ENCODE measurements at places on chromosomes 16 and 17.

DNA sequence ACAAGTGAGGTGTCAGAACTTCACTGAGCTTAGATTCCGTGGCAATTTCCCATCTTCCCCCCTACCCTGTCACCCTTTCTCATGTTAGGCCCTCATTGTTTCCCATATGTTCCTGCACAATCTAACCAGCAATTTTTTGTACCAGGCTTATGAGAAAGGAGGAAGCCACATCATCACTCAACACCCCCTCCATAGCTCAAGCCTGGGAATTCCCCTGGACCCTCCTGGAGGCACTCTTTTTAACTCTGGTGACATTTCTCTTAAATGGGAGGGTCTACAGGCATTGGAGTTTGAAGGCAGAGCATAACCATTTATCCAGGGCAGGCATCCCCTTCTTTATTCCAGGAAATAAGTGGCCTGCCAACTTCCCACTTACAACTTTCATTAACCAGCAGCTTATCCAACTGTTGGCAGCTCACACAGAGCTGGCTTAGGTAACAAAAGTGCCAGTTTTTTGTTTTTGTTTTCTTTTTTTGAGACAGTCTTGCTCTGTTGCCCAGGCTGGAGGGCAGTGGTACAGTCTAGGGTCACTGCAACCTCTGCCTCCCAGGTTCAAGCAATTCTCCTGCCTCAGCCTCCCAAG lies 10.4 kb upstream of the GLG1 start:
- no peak for DNase-seq

DNA sequence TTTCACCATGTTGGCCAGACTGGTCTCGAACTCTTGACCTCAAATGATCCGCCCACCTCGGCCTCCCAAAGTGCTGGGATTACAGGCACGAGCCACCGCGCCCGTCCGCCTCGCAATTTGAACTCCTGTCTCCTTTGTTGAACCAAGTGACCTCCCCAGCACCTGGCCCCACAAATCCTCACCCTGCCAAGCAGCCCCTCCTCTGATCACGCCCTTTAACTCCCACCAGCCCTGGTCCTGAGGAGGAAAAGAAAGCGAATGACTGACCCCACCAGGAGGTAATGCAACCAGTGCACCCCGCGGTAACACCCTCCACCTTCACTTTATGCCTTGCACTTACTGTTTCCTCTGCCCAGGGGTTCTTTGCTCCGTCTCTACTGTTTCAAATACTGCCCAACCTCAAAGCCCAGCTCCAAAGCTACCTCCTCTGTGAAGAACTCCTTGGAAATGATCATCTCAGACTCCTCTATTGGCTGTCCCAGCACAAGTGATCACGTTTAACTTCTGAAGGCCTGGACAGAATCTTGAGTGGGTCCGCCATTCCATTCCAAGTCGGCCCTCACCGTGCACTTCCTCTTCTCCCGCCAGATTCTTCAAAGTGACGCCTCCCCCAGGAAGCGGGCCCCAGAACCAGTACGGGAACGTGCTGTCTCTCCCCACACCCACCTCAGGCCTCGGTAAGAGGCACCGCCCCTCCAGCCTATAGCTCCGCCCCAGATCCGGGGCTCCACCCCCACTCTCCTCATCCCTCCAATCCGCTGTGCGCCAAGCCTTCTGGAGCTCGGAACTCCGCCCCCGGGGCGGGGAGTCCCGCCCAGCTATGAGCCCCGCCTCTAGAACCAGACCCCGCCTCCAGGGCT lies 4.4 kb downstream of the CD19 start:
- peak; percentile 66 for DNase-seq

DNA sequence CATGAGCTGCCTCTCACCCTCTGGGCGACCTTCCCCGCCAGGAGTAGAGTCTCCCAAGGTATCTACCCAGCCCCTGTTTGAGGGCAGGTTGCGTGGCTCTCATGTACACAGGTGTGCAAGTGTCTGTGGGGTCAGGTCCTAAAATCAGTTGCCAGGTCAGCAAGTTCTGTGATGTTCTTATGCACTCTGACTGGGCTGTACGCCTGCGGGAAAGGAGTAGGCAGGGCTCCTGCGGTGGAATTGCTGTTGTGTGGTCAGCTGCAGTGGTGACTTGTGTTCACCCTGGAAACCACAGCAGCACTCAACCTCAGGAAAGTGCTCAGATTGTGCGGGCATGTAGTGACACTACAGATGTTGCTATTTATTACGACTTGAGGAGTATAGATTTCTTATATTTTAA lies 19.4 kb downstream of the NARF start:
- DNase-seq: no peak

DNA sequence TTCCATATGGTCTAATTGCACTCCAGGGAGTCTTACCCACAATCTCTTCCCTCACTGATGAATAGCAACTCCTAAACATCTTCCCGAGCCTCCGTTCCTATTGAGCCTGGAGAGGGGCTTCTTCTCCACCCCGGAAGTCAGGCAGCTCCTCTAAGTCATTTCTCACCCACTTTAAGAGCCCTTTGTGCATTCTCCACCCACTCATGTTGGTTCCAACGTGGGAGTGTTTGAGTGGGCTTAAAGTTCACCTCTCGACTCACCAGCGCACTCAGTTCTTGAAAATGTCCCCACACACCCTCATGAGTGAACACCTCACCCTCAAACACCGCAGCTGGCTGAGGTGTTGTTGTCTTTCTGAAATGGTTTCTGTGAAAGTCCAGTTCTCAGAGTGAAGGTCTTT lies 67.6 kb downstream of the TMEM114 start:
- DNase-seq: no peak

DNA sequence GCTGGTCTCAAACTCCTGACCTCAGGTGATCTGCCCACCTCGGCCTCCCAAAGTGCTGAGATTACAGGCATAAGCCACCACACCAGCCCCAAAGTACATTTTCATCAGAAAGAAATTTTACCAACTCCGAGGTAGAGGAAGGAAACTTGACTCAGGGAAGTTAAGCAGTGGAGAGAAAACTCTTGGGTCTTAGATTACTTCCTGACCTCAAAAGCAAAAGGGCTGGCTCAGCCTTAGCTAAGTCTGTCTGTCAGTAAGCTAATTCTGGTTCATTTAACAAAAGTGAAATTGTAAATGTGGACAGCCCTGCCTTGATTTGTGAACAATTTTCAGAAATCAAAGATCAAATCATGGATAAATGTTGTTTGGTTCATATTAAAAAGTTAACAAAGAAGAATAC lies 30.6 kb downstream of the MAP2K6 start:
- DNase-seq: no peak

GRCh38 chr16:28556914-28557320 lies 3.2 kb downstream of the SGF29 start:
- no peak for DNase-seq

- no peak for DNase-seq
Measured at GRCh38 chr17:4389079-4389478, 22.6 kb upstream of the UBE2G1 start.

GRCh38 chr17:78355045-78355641 lies 4.7 kb downstream of the SOCS3 start:
- DNase-seq: no peak

- no peak for DNase-seq
Measured at GRCh38 chr17:38815576-38816193, 9.4 kb downstream of the CWC25 start.

DNA sequence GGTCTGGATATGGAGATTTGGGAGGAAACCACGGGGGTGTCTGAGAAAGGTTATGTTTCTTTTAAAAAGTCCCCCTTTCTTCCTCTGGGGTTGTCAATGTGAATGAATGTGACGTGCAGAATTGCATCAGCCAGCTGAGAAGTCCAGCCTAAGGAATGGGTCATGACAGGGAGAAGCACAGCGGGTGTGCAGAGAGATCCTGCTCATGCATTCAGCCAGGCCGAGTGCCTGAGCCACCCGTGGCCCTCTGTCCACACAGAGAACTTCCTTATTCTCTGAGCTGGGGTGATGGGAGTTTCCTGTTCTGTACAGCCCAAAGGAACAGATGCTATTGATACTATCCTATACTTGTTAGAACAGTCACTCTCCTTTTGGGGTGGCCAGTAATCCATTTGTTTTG lies 117.9 kb downstream of the CPPED1 start:
- no peak for DNase-seq

DNA sequence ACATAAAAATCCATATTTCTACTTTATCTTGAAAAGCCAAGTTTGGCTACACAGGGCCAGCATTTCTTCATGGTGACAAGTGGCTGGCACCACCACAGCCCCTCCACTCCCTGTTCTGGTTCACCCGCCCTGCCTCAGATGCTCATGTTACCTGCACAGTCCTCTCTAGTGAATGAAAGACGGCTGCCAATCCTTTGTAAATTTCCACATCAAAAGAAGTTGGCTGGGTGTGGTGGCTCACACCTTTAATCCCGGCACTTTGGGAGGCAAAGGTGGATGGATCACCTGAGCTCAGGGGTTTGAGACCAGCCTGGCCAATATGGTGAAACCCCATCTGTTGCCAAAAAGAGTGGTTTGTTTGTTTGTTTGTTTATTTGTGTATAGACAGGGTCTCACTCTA lies 19.9 kb upstream of the CORO1A start:
- DNase-seq: no peak

DNA sequence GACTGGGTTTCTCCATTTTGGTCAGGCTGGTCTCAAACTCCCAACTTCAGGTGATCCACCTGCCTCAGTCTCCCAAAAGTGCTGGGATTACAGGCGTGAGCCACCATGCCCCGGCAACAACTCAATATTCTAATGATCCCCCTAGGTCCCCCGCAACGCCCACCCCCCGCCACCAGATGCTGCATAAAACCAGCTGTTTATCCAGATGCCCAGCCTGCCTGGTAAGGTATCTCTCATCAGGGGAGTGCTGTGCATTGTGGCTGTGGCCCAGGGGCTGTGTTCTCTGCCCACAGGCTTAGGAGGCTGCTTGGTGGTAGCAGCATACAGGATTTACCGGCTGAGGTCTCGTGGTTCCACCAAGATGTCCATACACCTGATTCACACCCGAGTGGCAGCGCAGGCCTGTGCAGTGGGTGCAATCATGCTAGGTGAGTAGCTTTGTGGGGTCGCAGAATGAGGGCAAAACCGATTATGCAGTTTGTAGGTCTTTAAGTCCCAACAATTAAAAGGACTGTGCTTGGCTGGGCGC lies 1.3 kb downstream of the HIGD1B start:
- DNase-seq: no peak

GRCh38 chr16:79269211-79269863 lies 331.2 kb downstream of the MAF start:
- DNase-seq: peak; percentile 27

DNA sequence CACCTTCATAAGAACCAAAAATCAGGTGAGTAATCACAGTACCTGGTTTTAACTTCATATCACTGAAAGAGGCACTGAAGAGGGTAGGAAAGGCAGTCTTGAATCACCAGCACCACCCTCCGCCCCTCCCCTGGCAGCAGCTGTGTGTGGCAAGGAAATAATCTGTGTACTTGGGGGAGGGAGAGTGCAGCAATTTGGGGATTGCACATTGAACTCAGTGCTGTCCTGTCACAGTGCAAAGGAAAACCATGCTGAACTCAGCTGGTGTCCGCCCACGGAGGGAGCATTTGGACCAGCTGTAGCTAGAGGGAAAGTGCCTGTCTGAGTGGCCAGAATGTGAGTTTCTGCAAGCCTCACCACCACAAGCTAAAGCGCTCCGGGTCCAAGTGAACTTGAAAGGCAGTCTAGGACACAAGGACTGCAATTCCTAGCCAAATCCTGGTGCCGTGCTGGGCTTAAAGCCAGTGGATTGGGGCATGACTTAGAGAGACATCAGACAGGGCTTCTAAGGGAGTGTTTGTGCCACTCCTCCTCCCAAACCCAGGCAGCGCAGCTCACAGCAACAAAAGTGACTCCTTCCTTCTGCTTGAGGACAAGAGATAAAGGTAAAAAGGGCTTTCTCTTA lies 39.7 kb upstream of the ALDH3A1 start:
- DNase-seq: no peak

GRCh38 chr17:151004-151403 lies 13.6 kb downstream of the SCGB1C2 start:
- no peak for DNase-seq

DNA sequence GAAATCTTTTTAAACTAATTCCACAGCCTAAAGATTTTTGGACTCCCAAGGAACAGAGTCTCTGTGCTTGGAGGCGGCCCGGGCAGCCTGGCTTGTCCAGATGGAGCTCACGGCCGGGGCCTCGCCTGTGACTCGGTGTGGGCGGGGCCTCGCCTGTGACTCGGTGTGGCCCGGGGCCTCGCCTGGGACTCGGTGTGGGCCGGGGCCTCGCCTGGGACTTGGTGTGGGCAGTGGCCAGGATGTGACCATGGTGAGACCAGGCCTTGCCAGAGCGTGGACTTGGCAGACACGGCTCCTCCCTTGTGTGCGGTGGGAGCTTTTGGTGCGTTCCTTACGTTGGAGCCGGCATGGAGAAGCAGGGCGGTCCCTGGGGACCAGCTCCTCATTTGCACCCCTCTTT lies 92.3 kb downstream of the METRNL start:
- no peak for DNase-seq

- no peak for DNase-seq
Measured at GRCh38 chr17:78263063-78263735, 31.8 kb downstream of the TMEM235 start.

DNA sequence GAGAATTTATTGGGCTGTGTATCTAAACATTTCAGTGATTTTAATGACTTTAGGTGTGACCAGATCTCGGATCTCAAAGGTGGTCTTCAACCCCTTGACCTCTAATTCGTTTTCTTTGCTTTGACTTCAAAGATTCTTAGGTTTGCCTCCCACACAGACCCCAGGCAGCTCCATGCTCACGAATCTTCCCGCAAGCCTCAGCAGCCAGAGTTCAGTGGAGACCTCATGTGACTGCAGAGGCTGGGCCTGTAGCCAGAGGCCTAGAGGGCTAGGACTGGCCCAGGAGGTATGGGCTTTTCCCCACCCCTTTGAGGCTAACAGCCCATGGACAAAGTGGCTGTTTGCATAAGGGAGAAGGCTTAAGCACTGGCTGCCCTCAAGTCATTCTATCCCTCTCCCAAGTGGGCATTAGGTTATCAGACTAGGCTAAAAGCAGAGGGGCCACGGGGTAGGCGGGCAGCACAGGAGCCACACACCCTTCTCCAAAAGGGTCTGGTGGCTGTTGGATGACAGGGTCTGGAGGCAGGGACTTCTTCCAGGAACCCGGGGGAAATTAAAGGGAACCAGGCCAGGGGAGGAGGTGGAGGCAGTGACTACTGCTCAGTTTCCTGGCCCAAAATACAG lies 3.0 kb downstream of the HIRIP3 start:
- no peak for DNase-seq

- DNase-seq: no peak
Measured at GRCh38 chr17:42289611-42290181, 1.4 kb downstream of the STAT5A start.

GRCh38 chr17:62572888-62573401 lies 54.5 kb upstream of the MRC2 start:
- no peak for DNase-seq

GRCh38 chr16:75385507-75386152 lies 47.7 kb downstream of the CFDP1 start:
- DNase-seq: no peak

DNA sequence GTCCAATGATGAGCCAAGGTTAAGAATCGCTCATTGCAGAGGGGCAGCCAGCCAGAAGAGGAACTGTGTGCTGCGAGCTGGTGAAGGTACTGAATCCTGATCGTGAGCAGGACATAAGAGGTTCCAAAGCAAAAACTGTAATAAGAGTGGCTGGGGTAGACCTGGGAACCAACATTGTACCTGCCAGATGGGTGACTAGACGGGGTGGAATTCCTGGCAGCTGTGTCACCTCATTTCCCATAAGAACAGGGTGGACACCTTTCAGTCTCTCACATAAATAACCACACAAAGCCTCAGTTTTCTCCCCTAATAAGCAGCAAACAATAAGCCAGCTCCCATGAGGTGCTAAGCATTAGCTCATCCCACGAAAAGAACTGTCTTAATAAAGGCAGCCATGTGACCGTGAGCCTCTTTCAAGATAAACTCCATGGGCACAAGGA lies 290.3 kb downstream of the SOX9 start:
- no peak for DNase-seq

GRCh38 chr17:50424246-50424995 lies 1.6 kb upstream of the ACSF2 start:
- DNase-seq: no peak

Measured in stimulated activated CD4-positive, alpha-beta T cell treated with anti-CD3 and anti-CD28 coated beads, Interleukin-1b, Interleukin-23, amount 100 ng/mL, for 1 hour (primary cell).